ENCODE measurements at places on chromosomes 16 and 17.

DNA sequence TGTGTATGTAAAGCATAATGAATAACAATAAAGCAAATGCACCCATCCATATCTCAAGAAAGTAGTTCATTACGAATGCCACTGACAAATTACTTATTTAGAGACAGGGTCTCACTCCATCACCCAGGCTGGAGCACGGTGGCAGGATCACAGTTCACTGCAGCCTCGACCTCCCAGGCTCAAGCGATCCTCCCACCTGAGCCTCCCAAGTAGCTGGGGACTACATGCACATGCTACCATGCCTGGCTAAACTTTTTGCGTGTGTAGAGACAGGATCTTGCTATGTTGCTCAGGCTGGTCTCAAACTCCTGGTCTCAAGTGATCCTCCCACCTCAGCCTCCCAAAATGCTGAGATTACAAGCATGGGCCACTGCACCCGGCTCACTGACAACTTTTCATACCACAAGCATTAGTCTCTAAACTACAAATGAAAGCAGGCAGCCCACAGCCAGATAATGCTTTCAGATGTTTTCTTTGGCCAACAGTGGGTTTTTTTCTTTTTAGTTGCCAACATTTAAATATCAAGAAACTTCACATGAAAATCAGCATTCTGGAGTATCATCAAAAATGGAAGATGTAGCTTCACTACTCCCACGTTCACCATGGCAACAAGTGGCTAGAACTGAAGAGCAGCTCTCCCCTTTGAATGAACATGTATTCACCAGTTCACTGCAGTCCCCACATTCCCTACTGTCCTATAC, 7.7 kb downstream of the ARHGAP17 start:
- DNase-seq, result no peak

DNA sequence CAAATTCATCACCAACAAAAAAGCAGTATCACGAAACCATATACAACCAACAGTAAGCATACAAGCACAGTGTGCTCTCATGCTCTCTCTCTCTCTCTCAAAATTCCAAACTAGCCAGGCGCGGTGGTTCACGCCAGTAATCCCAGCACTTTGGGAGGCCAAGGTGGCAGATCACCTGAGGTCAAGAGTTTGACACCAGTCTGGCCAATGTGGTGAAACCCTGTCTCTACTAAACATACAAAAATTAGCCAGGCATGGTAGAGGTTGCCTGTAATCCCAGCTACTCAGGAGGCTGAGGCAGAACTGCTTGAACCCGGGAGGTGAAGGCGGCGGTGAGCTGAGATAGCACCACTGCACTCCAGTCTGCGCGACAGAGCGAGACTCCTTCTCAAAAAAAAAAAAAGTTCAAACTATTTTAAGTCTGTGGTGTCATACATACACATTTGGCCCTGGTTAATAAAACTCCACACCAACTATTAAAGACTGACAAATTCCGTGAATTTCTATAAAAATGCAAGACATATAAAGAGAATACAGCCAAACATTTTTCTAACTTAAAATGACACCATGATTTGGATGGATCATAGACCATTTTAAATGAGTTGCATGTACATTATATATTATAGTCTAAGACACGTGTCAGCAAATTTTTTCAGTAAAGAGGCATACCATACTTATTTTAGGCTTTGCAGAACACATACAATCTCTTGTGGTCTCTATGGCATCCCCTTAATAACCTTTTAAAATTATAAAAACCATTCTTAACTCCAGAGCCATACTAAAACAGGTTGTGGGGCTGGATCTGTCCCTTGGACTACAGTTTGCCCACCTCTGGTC, 30.9 kb downstream of the GLG1 start:
- no peak for DNase-seq

DNA sequence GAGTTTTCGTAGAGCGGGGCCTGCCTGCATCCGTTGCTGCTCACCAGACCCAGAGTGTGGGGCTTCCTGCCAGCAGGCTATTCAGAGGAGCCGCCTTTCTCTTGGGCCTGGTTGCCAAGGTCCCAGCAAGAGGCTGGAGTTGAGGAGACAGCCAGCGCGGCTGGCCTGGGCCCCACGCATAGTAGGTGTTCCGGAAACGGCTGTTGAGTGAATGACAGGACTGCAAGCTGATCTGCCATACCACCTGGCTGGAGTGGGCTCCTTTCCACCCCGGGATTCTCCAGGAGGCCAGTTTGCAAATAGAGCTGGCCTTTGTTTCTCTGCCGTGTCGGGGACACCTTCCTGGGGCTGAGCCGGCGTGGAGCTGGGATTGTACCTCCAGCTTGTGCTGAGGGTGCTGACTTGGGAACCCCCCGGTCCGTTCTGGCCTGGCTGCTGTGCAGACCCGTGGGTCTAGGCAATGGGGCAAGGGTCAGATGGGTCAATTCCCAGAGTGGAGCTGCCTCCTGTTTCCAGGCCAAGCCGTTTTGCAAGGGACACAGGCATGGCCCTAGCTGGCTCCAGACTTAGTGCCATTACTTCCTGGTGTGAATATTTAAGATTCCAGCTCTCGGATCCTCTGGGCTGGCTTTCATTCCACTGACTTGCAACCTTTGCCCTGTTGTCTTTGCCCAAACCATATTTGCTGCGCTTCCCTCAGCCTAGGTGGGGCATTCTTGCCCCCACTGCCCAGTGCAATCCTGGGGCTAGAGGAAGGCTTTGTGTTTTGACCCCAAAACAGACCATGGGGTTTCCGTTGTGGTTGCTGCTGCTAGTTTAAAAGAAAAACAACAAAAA, 68.8 kb downstream of the CMIP start:
- DNase-seq, result no peak

DNA sequence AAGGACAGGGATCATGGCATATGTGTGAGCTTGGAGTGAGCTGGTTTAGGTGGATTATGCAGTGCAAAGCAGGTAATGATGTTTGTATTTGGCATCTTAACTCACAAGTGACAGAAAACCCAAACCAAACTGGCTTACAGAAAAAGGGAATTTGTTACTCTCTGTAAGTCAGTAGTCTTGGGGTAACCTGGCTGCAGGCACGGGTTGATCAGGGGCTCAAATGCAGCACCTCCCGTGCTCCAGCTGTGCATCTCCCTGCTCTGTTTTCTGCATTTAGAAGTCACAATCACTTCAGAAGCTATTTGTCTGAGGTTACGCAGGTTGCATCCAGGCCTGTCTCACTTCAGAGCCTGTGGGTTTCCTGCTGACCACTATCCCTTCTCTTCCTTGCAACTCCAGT, 354.3 kb downstream of the CPPED1 start:
- DNase-seq, result no peak

GRCh38 chr17:63481488-63481870, 4.6 kb downstream of the ACE start:
- no peak for DNase-seq

- DNase-seq, result no peak
Observed at GRCh38 chr17:60863892-60864707, 186.4 kb downstream of the BCAS3 start.

GRCh38 chr17:19482576-19482975, 51.1 kb upstream of the SLC47A1 start:
- no peak for DNase-seq

DNA sequence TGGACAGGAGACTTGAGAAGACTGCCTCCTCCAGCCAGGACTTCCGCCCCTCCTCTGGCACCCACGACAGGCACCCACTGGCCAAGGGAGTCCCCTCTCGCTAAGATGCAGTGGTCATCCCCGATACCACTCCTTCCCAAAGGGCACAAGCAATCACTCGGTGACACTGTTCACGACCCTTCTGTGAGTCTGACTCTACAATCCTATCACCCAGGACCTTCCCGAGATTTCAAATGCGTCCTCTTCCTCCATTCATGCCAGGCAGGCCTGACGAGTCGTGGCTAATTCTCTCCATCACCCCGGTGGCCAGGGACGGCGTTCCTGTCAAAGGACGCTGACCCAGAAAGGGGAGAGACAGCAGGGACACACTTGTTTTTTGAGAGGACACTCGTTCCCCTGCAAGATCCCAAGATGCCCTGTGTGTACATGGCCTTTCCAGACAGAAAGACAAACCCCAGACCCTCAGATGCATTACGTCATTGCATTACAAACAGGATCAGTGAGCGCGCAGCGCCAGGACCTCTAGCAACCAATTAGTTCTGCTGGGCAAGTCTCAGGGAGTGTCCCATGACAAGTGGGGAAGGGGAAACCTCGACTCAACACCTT, 12.2 kb downstream of the FBXO31 start:
- no peak for DNase-seq

GRCh38 chr16:74902161-74902560, 82.8 kb downstream of the WDR59 start:
- no peak for DNase-seq

DNA sequence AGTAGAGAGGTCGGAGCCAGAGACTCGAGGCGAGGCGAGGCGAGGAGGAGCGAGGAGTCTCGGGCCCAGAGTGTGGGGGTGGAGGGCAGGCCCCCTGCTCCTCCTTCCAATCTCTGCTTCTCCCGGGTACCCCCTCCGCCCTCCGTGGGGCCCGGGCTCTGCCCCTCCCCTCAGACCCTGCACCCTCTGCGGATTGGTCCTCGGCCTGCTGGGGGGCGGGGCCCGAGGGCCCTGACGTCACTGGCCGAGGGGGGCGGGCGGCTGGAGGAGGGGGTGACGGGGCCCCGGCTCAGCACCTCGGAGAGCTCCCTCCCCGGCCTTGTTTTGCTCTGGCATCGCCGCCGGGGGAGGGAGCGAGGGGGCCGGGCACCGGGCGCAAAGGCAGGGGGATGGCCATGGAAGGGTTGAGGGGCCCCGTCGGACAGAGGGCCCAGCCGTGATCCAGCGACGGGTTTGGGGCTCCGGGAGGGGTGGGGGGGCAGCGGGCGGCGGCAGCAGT, at the start of gene RUNDC3A:
Gene RUNDC3A, plus strand, starts transcription at position 282 of the 499 bp plus-strand sequence. CDS start 232 bp downstream, outside the sequence.
- peak; percentile 79 for DNase-seq

DNA sequence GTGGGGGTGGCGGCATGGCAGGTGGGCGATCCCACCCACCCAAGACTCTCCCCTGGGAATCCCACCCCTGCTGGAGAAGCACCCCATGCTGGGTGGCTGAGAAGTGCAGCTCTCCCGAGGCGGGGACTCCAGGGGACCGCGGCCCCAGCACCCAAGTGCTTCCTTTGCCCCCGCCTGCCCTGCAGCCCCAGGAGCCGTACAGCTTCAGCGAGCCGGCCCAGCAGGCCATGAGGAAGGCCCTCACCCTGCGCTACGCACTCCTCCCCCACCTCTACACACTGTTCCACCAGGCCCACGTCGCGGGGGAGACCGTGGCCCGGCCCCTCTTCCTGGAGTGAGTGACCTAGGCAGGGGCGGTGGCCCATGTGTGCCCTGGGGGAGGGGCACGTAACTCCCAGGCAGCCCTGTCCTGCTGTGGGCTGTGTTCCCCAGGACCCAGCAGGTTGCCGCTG, 11.7 kb downstream of the GAA start:
- DNase-seq, result no peak

DNA sequence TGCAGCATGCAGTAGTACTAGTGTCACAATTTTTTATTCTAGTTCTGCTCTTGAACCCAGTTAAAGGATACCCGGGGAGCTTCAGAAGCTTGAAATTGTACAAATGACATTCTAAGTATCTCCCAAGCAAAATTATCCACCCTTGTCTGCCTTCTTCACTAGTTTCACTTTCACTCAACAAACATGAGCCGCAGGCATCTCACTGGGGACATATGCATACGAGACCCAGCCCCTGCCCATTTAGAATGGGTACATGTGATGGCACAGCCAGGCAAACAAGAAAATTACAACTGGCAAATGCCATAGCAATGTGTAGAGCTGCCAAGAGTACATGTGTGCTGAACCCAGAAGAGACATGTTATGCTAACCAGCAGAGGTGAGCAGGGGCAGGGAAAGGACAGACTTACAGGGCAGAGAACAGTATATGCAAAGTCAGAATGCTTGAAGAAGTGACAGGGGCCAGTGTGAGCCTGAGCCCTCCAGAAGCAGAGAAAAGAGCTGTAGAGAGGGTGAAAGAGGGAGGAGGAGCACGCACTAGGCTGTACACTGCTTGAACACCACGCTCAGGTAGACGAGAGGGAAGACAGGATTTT, 8.3 kb downstream of the GINS2 start:
- DNase-seq, result no peak

- no peak for DNase-seq
Observed at GRCh38 chr16:354971-355461, 2.5 kb upstream of the AXIN1 start.

DNA sequence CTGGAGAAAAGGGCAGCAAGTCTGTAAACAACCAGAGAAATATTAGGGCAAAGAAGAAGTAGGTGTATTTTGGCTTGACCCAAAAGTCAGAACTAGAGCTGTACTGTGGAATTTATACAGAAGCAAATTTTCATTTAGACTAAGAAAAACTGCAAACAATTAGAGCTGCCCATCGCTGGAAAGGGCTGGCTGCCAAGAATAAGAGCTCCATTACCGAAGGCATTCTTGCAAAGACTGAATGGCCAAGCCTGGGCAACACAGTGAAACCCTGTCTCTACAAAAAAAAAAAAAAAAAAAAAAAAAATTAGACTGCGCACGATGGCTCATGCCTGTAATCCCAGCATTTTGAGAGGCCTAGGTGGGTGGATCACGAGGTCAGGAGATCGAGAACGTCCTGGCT, 53.9 kb upstream of the TMC5 start:
- no peak for DNase-seq

- no peak for DNase-seq
Observed at GRCh38 chr17:75228305-75228704, 22.8 kb downstream of the NUP85 start.

GRCh38 chr16:68235108-68235886, 630 bp downstream of the ESRP2 start:
- no peak for DNase-seq

- DNase-seq, result no peak
Observed at GRCh38 chr17:4087911-4088693, 54.7 kb downstream of the ZZEF1 start.

DNA sequence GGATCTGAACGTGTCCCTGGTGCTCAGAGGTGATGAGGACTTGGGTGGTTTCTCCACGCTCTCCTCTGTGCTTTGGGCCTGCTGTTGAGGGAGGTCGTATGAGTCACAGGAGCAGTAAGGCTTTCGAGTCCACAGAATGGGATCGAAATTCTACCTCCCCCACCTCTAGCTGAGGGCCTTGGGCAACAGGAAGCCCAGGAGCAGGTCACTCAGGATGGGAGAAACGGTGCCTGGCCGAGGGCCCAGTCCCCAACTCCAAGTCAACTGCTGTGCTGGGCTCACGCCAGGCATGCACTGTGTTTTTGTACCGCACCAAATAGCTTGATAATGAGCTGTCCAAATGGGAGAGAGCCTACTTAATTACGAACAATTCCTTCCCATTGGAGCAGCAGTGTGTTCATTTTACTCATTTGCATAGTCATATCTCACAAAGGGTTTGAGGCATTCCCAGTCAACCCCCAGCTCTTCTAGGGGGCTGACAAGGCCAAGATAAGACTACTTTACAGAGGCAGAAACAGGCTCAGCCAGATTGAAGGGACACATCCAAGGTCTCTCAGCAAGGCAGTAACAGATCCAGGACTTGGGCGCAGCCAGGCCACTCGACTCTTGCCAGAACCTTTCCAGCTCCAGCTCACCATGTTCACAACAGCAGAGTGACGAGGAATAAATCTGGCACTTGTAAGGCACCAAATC, 53.6 kb downstream of the WNT3 start:
- DNase-seq, result no peak

DNA sequence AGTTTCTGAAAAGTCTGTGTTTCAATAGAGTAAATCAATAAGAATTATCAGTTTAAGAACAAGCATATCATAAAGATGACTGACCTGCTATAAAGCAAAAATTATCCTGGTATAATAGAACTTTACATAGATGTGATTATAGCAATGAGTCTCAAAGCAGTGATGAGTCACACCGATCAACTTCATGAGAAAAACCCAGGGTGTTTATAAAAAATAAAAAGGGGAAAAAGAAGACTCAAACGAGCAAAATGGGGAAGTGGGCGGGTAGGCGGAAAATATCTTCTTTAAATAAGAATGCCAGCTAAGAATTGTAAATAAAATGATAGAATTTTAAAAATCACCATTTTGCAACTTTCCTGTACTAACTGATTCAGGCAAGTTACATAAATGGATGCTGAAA, 46.8 kb downstream of the BRIP1 start:
- DNase-seq, result peak; percentile 4
